ENCODE measurements at places on chromosomes 1 and 21. TPM values are rescaled to one million over a fixed set of nuclear protein-coding genes. Genes with fewer than 3 reads are reported as not detected.

SRP9 gene
- total RNA-seq, result 364 TPM

RNF186 gene
- not detected for total RNA-seq

GPR25 gene
- total RNA-seq, result not detected

KRTAP13-2 gene
- total RNA-seq, result not detected

PRKAA2 gene
- 1.3 TPM for total RNA-seq
